ENCODE measurements at places on chromosomes 1 and 21. TPM values are rescaled to one million over a fixed set of nuclear protein-coding genes. Genes with fewer than 3 reads are reported as not detected.

The GPR161 gene
- total RNA-seq = 14.5 TPM

The GIPC2 gene
- total RNA-seq = 7.5 TPM

The MATN1 gene
- total RNA-seq = 0.47 TPM

The SLC16A4 gene
- total RNA-seq = 40.9 TPM

The PTPRF gene
- 151 TPM for total RNA-seq

The CATSPERE gene
- 1.9 TPM for total RNA-seq

Data from metanephros (tissue), 2 donors.